Activated CD4-positive, alpha-beta T cell treated with anti-CD3 and anti-CD28 coated beads for 24 hours (primary cell): ENCODE measurements at places on chromosomes 2 and 18.

DNA sequence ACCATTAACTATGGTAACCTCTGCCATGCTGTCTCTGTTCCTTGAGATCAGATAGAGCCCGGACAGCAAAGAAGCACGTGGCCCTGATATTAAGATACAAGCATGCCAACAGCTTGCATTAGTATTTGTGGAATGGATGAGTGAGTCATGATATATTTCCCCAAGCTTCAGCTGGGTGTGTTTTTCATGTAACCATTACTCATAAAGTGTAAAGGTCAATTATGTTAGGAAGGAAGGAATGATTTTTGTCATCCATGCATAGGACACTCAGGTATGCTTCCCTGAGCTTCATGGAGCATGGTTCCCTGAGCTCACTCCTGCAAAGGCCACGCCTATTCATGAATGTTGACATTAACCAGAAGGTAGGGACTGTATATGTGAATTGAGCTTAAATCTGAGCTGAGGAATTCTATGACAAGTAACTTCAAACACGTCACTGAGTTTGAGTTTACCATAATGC lies 74.6 kb downstream of the ARL4C start:
- DNase-seq, result no peak

DNA sequence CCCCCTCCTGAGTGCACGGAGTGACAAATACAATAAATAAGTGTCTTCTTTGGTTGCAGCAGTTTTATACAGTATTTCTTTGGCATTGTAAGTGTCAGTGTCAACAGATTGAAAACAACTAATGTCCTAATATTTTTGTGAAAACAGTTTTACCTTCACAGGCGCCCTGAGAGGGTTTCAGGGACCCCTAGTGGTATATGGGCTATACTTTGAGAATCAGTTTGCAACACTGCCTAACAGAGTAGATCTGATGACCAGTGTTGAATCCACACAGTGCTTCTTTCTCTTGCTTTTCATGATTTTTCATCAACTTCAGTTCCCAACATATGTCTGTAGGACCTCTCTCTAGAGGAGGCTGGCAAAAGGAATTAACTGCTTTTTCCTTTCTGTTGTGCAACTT lies 162.2 kb downstream of the PRPF40A start:
- DNase-seq, result no peak

DNA sequence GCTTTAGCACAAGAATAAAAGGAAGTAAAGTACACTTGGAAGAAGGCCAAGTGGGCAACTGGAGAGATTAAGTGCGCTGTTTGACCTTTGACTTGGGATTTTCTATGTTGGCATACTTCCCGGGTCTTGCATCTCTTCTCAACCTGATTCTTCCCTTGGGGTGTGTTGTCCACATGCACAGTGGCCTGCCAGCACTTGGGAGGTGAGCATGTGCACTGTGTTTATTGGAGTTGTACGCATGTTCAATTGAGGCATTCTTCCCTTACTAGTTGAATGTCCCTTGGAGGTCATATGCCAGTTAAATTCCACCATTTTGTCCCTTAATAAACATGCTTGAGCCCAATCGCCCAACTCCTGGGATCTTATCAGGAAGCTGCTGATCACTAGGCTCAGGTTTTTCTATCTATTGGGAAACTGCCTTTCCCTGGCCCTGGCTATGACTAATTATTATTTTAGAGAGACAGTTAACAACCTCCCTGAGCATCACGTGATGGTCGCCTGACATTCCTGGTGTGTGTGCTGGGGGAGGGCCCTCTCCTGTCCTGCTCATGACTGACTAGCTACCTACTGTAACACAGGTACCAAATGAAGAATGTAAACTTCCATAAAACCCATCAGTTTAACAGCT lies 62.5 kb upstream of the RAPGEF4 start:
- no peak for DNase-seq

- DNase-seq, result no peak
These were observed 101.4 kb downstream of the COLEC12 start for GRCh38 chr18:398935-399630.

- no peak for DNase-seq
These were observed 52.3 kb downstream of the RAB10 start for GRCh38 chr2:26086155-26086637.
